ENCODE measurements at places on chromosomes 2 and 18.
A peak's percentile ranks its signal among the peaks of the same experiment; 100 is the strongest.

GRCh38 chr2:6493669-6494068, 372.0 kb downstream of the CMPK2 start:
- DNase-seq: no peak

DNA sequence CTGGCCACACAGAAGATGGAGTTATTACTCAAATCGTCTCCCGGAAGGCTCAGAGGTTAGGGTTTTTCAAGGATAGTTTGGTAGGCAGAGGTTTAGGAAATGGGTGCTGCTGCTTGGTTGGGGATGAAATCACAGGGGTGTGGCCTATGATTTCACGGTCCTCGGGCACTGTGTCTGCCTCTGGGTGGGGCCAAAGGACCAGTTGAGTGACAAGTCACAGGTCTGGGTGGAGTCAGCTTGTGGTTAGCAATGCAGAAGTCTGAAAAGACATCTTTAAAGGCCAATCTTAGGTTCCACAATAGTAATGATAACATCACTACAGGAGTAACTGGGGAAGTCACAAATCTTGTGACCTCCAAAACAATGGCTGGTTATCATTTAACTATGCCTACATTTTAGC, 387.8 kb downstream of the ZNF521 start:
- no peak for DNase-seq

DNA sequence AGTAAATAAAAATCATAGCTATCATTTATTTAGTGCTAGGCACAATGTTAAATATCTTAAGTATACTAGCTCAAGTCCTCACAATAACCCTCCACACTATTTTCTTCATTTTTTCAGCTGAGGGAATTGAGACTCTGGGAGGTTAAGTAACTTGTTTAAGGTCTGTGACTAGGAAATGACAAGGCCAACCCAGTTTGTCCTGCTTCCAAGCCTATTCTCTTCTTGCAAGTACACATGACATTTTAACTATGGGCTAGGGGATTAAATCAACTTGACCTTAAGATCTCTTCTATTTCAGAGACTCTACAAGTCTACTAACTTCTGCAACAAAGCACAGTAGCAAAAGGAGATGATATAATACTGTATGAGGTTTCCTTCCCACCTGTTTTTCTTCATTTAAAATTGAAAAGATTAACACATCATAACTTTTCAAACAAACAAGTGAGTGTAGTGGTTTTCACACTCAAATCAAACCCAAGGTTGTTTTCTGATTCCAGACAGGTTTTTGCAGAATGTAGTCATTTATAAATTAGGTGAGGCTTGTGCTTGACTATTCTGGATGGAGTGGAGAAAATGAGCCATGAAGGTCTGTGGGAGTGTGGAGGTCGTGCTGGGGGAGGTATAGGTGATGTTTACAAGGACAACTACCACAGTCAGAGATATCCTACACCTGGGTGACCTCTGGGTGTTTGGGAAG, 57.0 kb downstream of the CD28 start:
- no peak for DNase-seq

DNA sequence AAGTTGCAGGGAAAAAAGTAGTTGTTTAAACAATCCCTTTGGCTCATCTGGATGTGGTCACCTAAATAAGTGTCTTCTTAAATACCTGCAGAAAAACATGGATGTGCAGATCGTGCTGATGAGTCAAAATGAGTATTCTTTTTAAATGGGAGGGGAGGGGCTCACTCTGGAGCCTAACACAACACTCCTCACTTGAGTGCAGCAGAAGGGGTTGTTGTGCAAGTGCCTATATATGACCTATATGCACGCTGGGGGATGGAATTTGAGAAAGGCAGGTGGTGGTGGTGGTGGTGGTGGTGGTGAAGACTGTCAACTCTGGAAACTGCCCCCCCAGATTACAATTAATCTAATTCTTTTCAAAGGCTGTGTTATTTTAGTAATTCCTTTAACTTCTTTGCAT, 77.9 kb upstream of the FAM124B start:
- no peak for DNase-seq

GRCh38 chr2:119111115-119111975, 47.2 kb downstream of the C1QL2 start:
- no peak for DNase-seq

DNA sequence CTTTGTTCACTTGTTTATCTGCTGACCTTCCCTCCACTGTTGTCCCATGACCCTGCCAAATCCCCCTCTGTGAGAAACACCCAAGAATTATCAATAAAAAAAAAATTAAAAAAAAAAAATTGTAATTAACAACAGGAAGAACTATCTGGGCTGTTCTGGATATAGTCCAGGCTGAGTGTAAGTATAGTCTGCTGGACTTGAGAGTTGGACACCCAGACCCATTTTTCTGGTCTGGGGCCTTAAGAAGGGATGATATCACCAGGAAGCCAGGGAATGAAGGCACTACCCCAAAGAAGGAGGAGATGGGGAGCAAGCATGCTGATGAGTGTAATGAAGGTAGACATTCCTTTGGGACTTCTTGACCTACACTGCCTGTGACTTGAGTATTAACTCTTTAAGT, 72.1 kb upstream of the ZFP36L2 start:
- DNase-seq: no peak

DNA sequence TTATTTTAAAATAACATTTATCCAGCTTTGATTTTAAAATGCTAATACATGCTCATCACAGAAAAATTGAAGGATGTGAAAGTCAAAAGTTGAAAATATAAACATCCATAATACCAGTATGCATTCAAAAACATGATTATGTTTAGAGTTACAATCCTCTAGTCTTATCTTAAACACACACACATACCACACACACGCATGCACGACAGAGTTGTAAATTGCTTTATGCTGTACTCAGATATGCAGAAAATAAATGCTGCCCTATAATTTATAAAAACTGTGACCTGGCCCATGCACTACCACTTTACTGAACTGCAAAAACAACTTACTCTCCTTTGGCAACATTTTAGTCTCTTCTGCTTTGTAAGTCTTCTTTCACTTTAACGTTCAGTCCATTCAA, 793.0 kb upstream of the FANCL start:
- no peak for DNase-seq

DNA sequence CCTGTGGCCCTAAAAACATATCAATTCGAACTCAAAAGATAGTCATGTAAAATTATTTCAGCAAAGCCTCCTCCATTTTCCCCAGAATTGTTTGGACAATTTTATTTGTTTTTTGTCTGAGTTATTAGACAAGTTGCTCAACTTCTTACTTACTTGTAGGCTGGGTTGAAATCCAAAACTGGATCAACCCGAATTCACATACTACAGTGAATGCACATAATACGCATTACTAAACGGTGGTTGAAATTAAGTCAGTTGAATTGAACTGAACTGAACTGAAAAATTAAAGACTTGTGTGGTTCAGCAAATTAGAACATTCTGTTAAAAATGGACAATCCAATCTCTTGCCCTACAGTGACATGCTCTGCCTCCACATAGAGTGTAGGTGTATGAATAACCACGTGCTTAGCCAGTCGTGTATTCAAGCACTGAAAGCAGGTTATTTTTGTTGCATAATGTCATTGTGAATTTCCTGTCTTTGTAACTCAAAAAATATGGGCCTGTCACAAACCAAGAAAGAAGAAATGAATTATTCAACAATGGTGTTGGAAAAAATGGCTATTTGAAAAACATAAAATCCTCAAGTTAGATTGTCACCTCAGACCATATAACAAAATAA, 441.0 kb downstream of the TXNL1 start:
- DNase-seq: no peak

DNA sequence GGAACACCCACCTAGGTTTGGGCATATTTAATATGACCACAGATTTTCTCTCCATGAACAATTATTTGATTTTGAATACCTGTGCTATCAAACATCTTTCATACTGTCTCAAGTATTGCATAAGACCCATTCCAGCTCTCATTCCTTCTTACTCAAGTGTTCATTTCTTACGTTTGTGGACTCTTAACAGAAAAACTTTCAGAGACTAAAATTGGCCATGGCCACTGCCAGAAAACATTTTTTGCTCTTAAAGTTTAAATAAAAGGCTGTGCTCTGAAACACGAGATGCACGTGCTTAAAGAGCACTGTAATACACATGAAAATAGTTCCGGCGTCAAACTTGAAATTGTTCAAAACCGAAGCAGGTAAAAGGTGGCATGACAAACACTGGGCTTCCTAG, 89.3 kb downstream of the LIMS1 start:
- peak; percentile 77 for DNase-seq

Data from fibroblast of the aortic adventitia (primary cell).